CD4-positive, alpha-beta T cell (primary cell): ENCODE measurements at places on chromosomes 6 and 20. TPM values are rescaled to one million over a fixed set of nuclear protein-coding genes. Genes with fewer than 3 reads are reported as not detected.

B3GAT2 gene
- not detected for total RNA-seq

PGC gene
- total RNA-seq = not detected

CASP8AP2 gene
- total RNA-seq = 20.0 TPM

PKIB gene
- total RNA-seq = 0.47 TPM

C4A gene
- 4.2 TPM for total RNA-seq

GRCh38 chr6:129635396-129636130, 74.4 kb downstream of the ARHGAP18 start:
- DNase-seq = no peak

DNA sequence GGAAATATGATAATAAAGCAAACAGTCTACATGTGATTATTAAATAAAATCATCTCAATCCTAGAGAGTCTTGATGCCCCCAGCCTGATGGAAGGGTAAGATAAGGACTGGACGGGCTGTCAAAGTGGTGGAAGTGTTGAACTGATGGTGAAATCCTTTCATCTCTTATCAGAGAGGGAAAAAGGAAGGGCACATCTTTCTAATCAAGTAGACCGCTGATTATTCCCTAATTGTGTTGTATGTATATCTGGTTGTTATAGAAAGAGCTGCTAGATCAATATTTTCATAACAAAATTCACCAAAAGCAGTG, 184.5 kb downstream of the PDE7B start:
- no peak for DNase-seq

GRCh38 chr6:147285087-147285855, 81.1 kb downstream of the STXBP5 start:
- no peak for DNase-seq

DNA sequence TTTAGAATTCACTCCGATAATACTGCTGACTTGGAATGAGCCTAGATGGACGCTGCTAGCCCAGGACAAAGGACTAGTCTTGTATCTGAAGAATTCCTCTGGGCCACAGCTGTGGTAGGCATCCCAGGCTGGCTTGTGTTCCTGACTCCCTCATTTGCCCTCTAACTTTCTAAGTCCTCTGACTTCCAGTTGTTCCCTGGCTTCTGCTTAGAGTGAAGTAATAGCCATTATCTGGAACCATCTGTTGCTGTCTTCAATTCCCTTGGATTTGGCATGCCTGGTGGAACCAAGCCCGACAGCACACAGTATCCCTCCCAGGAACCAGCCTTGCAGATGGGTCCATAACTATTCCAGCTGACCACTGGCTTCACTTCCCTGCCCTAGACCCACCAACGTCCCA, 376.0 kb downstream of the SYNE1 start:
- DNase-seq = no peak
